ENCODE measurements at places on chromosomes 12 and 14.

DNA sequence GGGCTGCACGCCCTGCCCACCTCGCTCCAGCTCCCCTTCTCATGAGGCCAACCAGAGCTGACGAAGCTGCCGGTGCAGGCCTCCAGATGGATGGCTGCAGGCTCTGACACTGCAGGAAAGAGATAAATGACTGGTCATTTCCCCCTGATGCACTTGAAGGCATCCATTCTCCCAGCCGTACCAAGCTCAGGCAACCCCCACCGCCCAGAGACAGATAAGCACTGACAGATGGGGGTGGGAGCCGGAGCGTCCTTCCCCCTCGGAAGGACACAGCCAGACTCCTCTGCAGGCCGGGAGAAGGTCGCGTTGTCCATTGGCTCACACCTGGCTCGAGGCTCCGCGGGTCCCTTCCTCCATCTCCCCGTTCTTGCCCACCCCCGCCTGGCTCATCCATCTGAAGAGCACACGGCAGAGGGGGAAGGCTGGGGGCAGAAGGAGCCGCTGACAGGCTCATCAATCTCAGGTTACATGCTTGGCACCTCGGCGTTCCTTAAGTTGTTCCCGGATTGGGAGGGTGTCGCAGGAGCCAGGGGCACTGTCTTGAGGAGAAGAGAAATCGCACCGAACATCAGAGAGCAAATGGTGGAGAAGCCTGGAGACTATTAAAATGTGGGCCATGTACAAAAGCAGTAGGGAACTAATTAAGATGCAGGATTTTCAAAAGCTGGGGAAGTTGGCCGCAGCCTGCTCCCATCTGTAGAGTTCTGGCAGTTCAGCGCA, 151.6 kb downstream of the DPF3 start:
- DNase-seq, result no peak

GRCh38 chr12:71558445-71558844, 105.2 kb downstream of the ZFC3H1 start:
- DNase-seq, result no peak

GRCh38 chr14:102571043-102571442, 21.4 kb upstream of the RCOR1 start:
- no peak for DNase-seq

DNA sequence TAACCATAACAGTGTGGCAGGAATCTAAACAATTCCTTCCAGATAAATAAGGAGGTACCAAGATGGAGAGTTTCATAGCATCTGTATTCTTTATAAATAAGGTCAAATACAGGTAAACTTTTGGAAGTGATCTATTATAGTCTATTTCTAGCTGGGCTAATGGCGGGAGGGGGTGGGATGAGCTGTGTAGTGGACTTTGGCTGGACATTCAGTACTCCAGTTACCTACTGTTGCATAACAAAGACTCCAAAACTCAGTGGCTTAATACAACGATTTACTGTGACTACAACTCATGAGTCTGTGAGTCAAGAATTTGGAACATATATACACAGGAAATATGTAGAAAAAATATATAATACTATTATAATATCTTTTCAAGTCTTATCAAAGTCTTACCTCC, 496.1 kb downstream of the BCL11B start:
- no peak for DNase-seq

DNA sequence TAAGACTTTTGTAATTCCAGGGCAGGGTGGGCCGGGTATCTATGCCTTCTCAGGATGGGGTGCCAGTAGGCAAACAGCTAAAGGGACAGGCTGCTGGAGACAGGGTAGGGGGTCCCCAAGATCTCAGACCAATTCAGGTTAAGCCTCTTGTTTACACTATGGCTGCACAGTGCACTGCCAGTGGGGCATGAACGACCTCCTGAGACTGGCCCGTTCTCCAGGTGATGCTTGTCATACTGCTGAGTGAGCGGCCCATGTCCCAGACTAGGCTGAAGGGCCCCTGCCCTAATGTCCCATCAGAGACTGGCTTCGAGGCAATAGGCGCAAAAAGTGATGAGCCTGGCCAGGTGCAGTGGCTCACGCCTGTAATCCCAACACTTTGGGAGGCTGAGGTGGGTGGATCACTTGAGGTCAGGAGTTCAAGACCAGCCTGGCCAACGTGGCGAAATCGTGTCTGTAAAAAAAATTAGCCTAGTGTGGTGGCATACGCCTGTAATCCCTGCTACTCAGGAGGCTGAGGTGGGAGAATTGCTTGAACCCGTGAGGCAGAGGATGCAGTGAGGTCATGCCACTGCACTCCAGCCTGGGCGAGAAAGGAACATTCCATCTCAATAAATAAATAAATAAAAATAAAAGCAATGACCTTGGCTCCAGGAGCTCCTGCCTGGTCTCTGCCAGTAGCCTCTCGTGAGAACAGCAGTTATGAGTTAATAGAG, 12.6 kb downstream of the SLC25A29 start:
- DNase-seq, result no peak

GRCh38 chr12:112130441-112130998, 5.2 kb downstream of the TRAFD1 start:
- no peak for DNase-seq

DNA sequence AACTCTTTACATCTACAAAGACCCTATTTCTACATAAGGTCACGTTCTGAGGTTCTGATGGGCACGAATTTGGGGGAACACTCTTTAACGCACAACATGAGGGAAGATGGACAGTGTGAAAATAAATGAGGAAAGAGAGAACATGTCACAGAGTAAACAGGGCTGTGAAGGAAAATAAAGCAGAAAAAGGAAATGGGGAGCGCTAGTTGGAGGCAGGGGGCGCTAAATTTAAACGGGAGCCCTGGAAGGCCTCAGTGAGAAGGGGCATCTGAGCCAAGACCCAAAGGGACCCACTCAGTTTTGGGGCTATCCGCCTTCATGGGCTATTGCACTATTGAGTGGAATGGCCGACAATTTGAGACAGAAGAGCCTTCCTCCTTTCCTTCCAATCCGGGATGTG, 50.5 kb downstream of the PLXNC1 start:
- no peak for DNase-seq

- DNase-seq, result no peak
Observed at GRCh38 chr14:65810322-65810721, 397.8 kb downstream of the FUT8 start.

- no peak for DNase-seq
Observed at GRCh38 chr12:103278329-103278728, 217.4 kb downstream of the C12orf42 start.

GRCh38 chr12:1283316-1283715, 292.3 kb downstream of the ERC1 start:
- DNase-seq, result no peak

DNA sequence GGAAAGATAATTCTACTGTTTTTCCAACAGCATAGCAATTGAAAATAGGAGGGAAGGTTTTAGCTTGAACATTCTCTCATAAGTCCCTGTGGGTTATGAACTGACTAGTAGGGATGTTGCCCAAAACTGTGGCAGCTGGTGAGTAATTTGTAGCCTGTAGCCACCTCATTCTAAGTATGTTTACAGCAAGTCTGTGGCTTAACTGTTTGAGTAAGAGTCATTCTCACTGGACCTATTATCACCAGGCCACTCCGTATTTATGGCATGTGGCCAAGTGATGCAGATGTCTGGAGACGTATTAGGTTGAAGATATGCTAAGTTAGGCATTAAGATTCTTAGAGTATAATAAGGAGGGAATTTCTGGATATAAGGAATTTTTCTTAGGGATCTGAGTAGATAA, 458.3 kb downstream of the ETNK1 start:
- DNase-seq, result no peak

DNA sequence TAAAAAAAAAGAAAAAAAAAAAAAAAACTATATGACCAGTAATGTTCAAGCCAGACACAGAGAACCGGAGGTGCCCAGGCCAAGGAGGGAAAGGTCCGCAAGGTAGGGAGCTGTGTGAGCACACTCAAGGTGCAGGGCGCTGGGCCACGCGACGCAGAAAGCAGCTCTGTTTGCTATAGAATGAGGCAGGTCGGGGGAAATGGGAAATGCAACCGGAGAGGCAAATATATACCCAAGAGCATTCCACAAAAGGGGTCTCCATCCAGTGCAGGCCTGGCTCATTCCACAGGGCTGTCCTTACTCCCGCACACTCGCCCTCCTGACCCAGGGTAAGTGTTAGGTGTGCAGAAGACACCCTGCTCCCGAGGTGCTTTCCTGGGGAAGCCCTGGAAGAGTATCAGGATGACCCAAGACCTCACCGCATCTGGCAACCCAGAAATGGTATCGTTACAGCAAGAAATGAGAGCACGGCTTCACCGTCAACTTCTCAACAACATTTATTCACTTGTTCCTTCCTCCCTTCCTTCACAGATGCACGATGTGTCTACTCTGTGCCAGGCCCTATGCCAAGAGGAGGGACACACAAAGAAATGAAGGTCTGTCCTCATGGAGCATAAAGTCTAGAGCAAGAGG, 86.4 kb downstream of the BCL11B start:
- no peak for DNase-seq

DNA sequence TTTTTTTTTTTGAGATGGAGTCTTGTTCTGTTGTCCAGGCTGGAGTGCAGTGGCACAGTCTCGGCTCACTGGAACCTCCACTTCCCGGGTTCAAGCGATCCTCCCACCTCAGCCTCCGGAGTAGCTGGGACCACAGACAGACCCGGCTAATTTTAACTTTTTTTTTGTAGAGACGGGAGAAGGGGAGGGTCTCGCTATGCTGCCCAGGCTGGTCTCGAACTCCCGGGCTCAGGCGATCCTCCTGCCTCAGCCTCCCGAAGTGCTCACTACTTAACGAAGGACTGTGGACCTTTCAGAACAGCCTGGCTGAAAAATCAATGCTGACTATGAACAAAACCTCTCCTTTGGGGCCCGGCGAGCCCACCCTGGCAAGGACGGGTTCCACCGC, 10.9 kb downstream of the SLC6A12 start:
- no peak for DNase-seq

- DNase-seq, result no peak
Observed at GRCh38 chr12:96350982-96351381, 49.3 kb downstream of the CDK17 start.

DNA sequence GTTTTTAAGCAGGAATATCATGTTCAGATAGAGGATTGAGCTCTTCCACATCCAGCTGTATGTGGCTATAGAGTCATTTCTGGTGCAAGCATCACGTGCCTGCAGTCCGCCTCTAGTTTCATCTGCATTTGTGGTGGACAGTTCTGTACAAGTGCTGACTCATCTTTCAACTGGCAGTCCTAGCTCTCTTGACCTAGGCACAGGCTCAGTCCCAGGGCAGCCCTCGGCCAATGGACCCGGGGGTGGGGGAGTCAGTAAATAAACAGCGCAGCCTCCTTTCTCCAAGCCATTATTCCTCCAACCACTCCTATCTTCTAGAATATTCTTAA, 41.8 kb upstream of the FRMD6 start:
- DNase-seq, result no peak

- DNase-seq, result no peak
Observed at GRCh38 chr12:88328090-88328489, 186.0 kb downstream of the TMTC3 start.

DNA sequence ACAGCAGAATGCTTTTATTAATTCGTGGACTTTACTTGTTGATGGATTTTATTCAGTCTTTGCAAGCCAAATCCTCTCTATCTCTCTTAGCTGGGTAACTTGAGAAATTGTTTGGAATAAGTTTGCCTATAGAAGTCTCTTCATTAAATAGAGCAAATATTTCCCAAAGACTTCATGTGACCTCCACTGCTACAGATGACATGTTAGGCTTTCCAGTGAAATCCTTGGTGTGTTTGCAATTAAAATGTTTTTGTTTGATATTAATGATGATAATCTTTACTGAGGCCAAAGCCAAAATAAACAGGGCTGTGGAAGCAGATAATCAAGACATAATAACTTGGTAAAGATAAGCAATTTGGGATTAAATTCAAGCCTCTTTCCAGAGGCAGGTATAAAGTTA, 4.4 kb downstream of the MYF6 start:
- DNase-seq, result no peak

DNA sequence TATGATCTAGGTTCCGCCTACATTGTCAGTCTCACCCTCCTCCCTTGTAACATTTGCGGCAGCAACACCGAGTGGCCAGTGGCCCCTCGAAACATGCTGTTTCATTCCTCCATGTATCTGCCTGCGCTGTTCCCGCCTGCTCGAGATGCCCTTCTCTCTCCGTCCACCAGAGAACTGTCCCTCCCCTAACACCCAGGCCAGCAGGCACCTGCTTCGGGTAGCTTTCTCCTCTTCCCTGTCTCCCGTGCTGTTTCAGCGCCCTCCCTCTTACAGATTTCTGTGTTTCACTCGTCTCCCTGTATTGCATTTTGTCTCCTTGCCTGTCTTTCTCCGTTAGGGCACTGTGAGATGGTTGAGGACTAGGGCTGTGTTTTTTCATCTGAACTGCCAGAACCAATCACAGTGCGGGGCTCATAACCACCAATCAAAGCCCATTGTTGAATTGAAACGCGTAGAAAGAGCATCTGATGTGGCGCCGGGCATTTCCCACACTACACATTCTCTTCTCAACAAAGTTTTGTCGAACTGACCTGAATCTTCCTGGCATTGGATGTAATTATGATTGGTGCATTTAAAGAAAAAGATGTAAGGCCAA, 40.9 kb upstream of the ELK3 start:
- no peak for DNase-seq

DNA sequence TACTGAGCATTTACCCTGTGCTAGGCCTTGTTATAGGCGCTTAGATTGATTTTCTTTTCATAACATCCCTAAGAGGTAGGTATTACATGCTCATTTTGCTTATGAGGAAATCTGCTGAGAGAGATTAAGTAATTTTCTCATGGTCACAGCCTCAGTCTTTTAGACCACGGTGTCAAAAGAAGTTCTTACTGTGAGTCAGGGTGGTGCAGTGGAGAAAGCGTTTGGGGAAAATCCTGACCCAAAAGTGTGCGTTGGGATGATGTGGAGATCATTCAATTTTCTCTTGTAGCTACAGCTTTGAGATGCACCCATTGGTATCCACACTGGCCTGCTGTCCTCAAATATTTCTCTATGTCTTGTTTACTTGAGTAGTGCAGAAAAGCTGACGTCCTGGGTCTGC, 8.2 kb downstream of the ANG start:
- DNase-seq, result no peak

GRCh38 chr12:116516657-116517056, 42.5 kb upstream of the MAP1LC3B2 start:
- DNase-seq, result no peak

Measured in activated naive CD4-positive, alpha-beta T cell (primary cell).